ENCODE measurements at places on chromosomes 3 and 15.

DNA sequence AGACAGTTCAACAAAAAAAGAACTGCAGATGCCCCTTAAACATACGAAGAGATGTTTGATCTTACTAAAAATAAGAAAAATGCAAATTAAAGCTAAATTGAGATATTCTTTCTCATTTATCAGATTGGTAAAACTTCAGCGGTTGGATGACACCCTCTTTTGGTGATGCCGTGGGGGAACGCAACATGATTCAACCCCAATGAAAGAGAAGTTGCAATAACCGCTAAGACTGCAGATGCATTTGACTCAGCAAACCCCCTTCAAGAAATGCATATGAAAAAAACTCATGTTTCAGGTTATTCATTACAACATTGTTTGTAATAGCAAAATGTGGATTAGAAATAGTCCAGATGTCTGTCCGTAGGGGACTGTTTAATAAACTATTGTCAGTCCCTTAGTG, 3.6 kb downstream of the KLHL6 start:
- no peak for ATAC-seq

DNA sequence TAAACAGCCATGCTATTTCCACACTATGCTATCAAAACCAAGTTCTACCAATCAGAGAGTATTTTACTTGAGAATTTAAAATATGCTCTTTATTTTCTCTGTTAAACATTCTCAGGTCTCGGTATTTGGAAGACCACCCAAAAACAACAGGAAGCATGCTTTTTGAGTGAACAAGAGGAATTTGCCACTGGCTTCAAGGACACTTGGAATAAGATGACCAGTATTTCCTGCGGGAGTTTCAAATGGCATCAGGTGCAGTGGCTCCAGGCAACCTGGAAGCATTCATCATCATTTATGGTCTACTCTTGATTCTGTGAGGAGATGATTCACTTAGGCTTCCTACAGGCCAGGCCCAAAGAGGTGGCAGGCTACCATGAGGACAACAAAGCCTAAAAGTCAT, 305.7 kb upstream of the ATP11B start:
- no peak for ATAC-seq

DNA sequence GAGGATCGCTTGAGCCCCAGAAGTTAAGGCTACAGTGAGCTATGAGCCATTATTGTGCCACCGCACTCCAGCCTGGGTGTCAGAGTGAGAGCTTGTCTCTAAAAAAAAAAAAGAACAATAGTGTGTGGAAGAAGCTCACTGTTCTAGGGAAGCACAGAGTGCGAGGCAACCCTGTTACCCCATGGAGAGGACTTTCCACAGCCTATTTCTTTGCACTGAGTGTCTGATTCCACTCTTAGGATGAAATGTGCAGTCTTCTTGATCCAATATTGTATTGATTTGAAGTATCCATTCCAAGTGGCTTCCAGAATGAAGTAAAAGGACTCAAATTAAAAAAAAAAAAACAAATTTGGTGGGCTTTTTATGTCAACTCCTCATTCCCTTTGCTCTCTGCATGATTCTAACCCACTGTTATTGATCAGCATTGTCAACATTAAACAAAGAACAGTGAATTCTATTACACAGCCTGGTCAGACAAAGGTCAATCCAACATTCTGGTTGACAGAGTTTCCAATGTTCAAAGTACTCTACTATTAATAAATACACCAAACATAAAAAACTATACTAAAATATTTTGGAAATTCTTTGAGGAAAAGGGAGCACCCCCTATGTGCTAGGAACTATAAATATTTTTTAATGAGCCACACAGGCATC, 150.2 kb upstream of the PTPRG start:
- ATAC-seq = no peak

DNA sequence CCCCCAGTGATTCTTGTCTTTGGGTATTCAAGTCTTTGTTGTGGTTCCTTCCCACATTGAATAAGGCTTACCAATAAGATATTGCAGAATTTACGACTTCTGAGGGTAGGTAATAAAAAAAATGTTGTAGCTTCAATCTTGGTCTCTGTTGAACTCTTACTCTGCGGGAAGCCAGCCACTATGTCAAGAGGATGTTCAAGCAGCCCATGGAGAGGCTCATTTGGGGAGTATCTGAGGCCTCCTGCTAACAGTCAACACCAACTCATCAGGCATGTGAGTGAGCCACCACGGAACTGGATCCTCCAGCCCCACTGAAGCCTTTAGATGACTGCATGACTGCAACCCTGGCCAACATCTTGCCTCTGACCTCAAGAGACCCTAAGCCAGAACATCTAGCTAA, 3.2 kb upstream of the TBC1D23 start:
- ATAC-seq = no peak

DNA sequence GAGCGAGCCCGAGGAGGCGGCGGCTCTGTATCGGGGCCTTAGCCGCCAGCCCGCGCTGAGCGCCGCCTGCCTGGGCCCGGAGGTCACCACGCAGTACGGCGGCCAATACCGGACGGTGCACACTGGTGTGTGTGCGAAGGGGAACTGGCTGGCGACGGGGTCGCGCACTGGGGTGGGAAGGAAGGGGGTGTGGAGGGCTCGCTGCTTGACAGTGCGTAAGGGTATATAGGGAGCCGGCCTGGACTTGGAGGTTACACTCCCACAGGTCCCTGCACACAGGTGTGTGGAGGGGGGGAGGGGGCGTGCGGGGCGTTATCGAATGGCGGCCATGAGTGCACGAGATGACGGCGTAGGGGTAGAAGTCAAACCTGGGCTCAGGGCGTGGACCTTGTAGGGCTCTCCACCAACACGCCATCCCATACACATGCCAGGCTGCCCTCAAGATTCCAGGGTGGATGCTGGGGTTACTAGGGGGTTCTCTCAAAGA, 389 bp downstream of the APEH start:
- ATAC-seq = peak; percentile 60

- ATAC-seq = no peak
These were observed 88.2 kb downstream of the CPN2 start for GRCh38 chr3:194262925-194263305.

GRCh38 chr3:171044835-171045793, 18.6 kb upstream of the SLC2A2 start:
- ATAC-seq = peak; percentile 36

DNA sequence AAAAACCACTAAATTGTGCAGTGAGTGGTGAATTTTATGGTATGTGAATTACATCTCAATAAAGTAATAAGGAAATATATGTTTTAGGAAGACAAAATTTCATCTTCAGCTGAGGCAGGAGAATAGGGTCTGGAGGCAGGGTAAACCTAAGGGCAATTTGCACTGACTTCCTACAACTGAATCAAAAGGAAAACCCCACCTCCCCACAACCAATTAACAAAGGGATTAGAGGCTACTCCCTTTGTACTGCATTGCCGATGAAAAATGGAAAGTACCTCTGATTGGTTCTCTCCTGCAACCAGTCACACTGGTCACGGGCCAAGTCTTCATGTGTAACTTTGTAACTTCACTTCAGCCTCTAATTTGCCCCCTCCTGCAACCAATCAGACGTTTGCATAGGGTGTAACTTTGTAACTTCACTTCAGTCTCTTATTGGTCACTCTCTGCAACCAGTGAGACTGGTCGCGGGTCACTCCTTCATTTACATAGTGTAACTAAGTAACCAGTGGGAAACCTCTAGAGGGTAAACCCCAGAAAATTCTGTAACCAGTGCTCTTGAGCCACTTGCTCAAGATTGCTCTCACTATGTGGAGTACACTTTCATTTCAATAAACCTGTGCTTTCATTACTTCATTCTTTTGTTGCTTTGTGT, 244.5 kb downstream of the CNTN4 start:
- ATAC-seq = no peak

- ATAC-seq = no peak
These were observed 66.6 kb upstream of the TAMM41 start for GRCh38 chr3:11913316-11913715.

GRCh38 chr3:120821426-120821825, 78.9 kb downstream of the GTF2E1 start:
- ATAC-seq = no peak

- ATAC-seq = peak; percentile 79
These were observed 53.7 kb downstream of the CGGBP1 start for GRCh38 chr3:88005066-88005465.

DNA sequence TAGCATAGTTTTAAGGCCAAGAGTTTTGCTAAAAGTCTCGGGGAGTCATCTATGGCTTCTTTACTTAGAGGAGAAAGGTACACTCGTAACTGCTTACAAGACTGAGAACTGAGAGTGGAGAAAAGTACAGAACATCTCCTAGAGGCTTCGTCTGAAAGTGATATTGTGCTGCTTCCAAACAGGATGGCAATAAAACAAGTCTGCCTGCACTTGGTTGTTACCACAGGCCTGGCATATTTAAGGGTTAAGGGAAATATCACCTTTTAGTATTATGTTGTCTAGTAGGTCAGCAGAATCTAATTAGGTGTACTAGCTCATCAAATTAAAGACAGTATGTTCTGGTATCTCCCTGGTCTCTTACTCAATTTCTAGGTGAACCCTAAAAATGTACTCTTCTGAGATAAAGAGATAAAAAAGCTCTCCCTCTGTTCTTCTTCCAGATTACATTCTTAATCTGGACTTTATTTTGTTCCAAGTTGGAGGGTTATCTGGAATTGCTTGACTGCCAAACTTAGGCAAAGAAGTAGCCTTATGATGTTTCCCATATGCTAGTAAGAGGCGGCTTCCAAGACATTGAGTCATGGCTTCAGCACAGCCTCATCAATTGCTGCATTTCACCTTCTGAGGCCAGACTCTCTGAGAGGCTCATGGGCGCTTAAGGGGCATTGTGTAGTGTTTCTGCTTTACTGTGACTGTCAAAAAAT, 181.3 kb downstream of the LSAMP start:
- ATAC-seq = peak; percentile 91

DNA sequence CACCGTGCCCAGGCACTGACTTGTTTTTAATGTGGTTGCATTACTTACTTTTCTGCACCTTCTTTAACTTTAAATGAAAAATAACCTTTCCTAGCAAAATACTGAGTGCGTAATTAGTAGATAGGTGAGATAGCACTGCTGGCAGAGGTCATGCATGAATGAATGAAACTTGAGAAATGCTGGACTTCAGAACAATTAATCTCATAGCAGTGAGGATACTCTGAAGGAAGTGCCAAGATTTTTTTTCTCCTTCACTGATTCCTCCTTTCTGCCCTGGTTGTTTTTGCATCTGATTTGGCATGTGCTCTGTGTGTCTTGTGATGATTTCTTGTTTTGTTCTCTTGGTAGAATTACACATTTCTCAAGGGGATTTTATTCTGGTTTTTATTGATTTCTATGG, 378.9 kb downstream of the PTPRG start:
- ATAC-seq = no peak

DNA sequence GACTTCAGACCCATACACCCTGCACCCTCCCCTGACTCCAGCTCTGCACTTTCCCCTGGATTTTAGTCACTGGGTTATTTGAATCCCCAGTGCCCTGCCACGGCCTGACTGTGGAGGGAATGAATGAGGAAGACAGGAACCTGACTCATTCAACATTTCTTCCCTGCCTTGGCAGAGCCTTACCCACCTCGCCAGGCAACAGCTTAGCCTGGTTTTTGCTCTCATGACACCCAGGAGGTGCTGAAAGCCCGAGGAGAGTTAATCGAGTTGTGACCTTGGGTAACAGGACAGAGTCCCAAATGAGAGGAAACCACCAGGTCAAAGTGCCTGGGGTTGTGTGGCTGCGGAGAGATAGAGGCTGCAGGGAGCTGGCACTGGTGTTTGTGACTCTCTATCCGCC, 128.3 kb downstream of the SMAD6 start:
- ATAC-seq = peak; percentile 90

GRCh38 chr3:30646181-30646876, 39.9 kb downstream of the TGFBR2 start:
- ATAC-seq = no peak

GRCh38 chr3:71395927-71396695, 187.4 kb downstream of the FOXP1 start:
- ATAC-seq = no peak

Measured in SK-N-SH treated with all-trans-retinoic acid at 6 μM for 48 hours (cell line).